ENCODE measurements at places on chromosomes 2 and 18. TPM values are rescaled to one million over a fixed set of nuclear protein-coding genes. Genes with fewer than 3 reads are reported as not detected.

Gene NPHP1
- total RNA-seq: 2.8 TPM

Gene COLEC11
- total RNA-seq: not detected

Gene PDE11A
- total RNA-seq: 0.13 TPM

Gene DTNA
- total RNA-seq: 27.8 TPM

GRCh38 chr2:140451324-140451723 is 1671.1 kb upstream of the NXPH2 start:
- no peak overlapping the region for H3K4me3 ChIP-seq
- DNase-seq: no peak
- H3K36me3 ChIP-seq: no peaks in the 10 kb centered on the region
- no peaks in the 10 kb centered on the region for H3K4me1 ChIP-seq
- no peak overlapping the region for H3K27ac ChIP-seq

- H3K27ac ChIP-seq: no peak overlapping the region
- no peak overlapping the region for H3K4me3 ChIP-seq
- DNase-seq: peak; percentile 83
- H3K4me1 ChIP-seq: no peaks in the 10 kb centered on the region
Measured at GRCh38 chr18:864872-865273, 39.8 kb upstream of the ADCYAP1 start.

DNA sequence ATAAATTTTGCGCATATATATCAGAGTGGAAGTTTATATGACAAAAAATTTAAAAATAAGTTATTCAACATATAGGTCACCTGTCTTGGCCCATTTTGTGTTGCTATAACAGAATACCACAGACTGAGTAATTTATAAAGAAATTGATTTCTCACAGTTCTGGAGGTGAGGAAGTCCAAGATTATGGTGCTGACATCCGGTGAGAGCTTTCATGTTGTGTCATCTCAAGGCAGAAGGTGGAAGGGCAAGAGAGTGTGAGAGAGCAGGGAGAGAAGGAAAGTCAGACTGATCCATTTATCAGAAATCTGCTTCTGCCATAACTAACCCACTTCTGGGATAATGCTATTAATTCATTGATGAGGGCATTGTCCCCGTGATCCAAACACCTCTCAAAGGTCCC is 9.0 kb upstream of the FEZ2 start:
- no peak for DNase-seq
- H3K27ac ChIP-seq: no peak overlapping the region
- H3K4me1 ChIP-seq: no peaks in the 10 kb centered on the region
- no peak overlapping the region for H3K4me3 ChIP-seq
- H3K27me3 ChIP-seq: no peaks in the 10 kb centered on the region

- H3K27me3 ChIP-seq: no peaks in the 10 kb centered on the region
- H3K27ac ChIP-seq: no peak overlapping the region
- peaks cover 5% of the 10 kb centered on the region for H3K36me3 ChIP-seq
- no peak for DNase-seq
Measured at GRCh38 chr2:35035883-35036282, 1319.7 kb upstream of the CRIM1 start.

DNA sequence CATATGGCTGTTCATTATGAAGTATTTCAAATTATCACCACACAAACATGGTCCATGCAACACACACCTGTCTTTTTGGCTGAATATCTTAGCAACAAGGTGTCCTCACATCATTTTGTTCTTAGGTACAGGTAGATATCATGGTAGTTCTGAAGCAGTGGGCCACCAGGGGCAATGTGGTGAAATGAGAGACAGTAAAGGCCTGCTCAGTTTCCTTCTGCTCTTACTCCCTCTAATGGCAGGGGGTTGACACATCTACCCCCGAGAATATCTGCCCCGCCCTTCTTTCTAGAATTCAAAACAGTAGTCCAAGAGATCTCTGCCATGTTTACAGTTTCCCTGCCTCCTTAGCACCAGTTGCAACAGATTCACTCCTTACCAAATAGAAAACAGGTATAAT is 147.0 kb upstream of the KLHL14 start:
- no peaks in the 10 kb centered on the region for H3K4me1 ChIP-seq
- peak; percentile 79 for DNase-seq
- no peak overlapping the region for H3K27ac ChIP-seq
- H3K27me3 ChIP-seq: no peaks in the 10 kb centered on the region

DNA sequence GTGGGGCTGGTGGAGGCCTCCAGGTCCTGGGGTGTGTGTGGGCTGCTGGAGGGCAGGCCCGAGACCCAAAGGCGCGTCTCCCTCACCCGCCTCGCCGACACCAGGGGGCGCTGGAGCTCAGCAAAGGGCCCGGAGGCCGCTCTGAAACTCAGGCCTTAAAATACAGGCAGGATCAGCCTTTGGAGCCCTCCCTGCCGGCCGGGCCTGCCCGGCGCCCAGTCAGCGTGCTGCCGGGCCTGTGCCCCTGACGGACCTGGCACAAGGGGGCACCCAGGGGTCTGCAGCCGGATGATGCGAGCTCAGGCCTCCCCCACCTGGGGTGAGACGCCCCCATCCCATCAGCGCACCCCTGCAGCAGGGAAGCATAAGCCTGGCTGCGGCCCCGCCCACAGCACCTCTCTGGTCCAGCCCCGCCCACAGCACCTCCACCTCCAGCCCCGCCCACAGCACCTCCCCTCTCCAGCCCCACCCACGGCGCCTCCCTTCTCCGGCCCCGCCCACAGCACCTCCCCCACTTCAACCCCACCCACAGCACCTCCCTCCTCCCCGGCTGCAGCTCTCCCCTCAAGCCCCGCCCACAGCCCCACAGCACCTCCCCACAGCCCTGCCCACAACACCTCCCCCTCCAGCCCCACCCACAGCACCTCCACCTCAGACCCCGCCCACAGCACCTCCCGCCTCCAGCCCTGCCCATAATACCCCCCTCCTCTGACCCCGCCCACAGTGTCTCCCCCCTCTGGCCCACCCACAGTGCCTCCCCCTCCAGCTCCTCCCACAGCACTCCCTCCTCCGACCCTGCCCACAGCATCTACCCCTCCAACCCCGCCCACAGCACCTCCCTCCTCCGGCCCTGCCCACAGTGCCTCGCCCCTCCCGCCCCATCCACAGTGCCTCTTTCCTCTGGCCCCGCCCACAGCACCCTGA is 92.8 kb upstream of the OTOS start:
- peak; percentile 95 for DNase-seq
- H3K27me3 ChIP-seq: no peaks in the 10 kb centered on the region
- no peaks in the 10 kb centered on the region for H3K36me3 ChIP-seq
- H3K4me1 ChIP-seq: no peaks in the 10 kb centered on the region
- H3K4me3 ChIP-seq: peak overlapping the region; percentile 50

DNA sequence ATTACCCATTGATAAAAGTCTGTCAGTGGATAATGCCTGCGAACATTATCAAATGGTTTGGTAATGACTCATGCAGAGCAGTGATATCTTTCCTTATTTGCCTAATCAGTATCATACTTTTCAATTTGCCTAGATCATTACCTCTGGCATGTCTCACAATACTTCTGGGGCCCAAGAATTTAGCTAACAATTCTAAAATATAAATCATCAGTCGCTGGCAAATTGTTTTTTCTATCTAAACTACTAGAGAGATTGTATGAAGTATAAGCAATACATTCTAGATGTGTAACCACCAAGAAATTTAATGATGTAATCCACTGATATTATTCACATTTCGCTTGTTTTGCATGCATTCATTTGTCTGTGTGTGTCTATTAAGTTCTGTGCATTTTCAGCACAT is 191.2 kb upstream of the CDH19 start:
- no peak overlapping the region for H3K27ac ChIP-seq
- no peaks in the 10 kb centered on the region for H3K36me3 ChIP-seq
- no peak for DNase-seq
- H3K27me3 ChIP-seq: no peaks in the 10 kb centered on the region

DNA sequence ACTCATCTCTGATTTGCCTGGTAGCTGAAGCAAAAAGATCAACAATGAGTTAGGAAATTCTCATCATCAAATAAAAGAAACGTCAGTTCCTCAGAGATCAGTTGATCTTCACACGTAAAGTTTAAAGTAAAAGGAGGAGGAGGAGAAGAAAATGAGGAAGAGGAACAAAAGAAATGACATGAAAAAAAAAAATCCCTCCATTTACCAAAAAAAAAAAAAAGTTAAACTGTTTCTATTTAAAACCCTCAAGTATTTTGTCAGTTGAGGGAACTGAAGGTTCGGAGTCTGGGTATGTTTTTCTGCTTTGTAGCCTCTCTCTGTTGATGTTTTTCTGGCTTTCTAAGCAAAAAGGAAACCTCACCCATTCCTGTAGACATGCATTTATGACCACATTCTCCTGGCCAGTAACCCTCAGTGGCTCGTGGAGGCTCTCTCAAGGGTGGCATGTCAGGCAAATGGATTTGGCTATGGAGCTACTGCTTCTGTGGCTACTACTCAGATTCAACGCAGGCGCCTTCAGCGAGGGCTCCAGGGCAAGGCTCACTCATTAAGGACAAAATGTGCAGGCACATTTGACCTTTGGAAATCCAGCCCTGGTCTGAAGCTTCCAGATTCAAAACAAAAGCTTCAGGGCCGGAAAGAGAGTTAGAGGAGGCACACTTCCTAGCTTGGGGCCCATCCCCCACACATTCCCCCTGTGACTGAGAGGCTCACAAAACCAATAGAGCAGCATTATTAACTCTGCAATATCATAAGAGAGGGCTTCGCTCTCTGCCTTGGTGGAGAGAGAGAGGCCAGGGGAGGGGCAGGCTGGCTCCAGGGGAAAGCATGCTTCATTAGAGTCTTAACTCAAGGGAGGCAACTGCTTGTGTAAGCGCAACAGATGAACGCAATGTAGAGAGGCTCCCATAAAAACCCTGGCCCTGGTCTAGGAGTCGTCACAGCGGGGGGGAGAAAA is 22.3 kb downstream of the KLF7 start:
- peaks cover 17% of the 10 kb centered on the region for H3K4me1 ChIP-seq
- H3K27me3 ChIP-seq: no peaks in the 10 kb centered on the region
- peaks cover 22% of the 10 kb centered on the region for H3K36me3 ChIP-seq
- peak; percentile 34 for DNase-seq
- H3K27ac ChIP-seq: no peak overlapping the region

- no peak overlapping the region for H3K27ac ChIP-seq
- H3K36me3 ChIP-seq: no peaks in the 10 kb centered on the region
- H3K4me3 ChIP-seq: no peak overlapping the region
- no peaks in the 10 kb centered on the region for H3K27me3 ChIP-seq
- no peaks in the 10 kb centered on the region for H3K4me1 ChIP-seq
Measured at GRCh38 chr18:79815657-79816056, 17.9 kb downstream of the KCNG2 start.

DNA sequence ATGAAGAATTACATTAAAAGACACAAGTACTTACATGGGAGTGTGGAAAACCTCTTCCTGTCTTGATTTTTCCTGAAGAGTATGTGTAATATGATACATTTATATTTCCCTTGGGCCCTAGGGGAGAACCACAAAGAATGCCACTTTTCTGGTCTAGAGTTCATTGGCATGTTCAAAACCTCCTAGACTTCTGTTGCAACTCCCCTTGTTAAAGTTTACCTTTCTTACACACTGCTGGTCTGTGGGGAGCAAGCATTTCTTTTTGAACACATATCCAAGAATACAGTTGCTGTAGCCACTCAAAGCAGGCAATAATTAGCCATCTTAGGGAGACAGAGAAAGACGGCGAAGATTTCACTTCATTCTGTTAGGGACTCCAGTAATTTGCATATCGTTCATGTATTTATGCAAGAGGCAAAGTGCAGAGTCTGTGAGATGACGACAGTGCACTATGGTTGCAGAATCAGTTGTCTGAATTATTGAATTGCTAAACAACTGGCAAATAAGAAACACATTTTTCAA is 103.5 kb downstream of the NOL4 start:
- no peak overlapping the region for H3K27ac ChIP-seq
- H3K4me3 ChIP-seq: no peak overlapping the region
- H3K36me3 ChIP-seq: no peaks in the 10 kb centered on the region

DNA sequence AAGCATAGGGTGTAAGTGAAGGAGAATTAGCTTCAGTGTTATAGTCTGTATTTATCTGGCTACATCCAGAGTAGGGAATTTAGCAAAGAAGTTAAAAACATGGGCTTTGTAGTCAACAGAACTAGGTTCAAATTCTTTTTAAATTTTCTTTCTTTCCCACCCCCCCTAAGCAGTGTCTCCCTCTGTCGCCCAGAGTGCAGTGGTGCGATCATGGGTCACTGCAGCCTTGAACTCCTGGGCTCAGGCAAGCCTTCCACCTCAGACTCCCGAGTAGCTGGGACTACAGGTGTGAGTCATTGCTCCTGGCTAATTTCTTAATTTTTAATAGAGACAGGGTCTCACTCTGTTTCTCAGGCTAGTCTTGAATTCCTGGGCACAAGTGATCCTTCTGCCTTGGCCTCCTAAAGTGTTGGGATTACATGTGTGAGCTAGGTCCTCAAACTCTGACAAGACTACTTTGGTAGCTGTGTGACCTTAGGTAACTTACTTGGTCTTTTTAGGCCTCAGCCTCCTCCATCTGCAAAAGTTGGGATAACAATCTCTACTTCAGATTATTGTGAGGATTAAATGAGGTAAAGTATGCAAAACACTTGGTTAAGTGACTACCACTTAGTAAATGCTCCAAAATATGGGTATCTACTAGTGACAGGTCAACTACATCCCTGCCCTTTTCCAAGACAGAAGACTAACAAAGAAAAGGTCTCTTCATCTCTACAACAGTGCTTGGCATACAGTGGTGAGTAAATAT is 17.8 kb downstream of the DOK1 start:
- DNase-seq: no peak
- H3K27ac ChIP-seq: no peak overlapping the region
- H3K4me1 ChIP-seq: no peaks in the 10 kb centered on the region
- no peaks in the 10 kb centered on the region for H3K27me3 ChIP-seq
- H3K36me3 ChIP-seq: no peaks in the 10 kb centered on the region

Measured in H9 (cell line).